ENCODE measurements at places on chromosomes 12 and 14. TPM values are rescaled to one million over a fixed set of nuclear protein-coding genes. Genes with fewer than 3 reads are reported as not detected.
A peak's percentile ranks its signal among the peaks of the same experiment; 100 is the strongest.

DNA sequence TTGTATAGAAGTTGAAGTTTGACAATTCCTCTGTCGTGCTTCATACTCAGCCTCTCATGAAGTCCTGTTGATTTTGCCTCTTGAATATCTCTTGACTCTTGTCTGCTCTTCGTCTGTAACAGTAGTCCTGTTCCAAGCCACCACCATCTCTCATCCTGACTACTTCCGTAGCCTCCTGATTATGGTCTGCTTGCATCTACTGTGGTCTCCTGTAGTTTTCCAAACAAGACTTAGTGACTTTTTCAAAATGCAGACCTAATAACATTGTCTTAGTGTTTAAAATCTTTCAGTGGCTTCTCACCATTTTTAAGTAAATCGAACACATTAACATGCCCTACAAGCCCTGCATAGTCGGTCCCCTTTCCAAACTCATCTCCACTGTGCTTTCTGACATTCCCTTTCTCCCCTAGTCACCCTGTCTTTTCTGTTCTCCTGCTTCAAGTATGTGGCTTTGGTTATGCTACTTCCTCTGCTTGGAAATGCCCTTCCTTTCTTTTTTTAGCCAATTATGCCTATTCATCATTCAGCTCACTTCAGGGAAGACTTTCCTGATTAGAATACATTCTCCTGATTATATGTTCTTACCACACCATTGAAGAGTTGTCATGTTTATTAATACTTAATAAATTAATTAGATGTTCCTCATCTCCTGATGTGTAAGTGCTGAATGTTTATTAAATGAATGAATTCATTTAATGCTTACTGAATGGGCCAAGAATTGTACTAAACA lies 2.0 kb downstream of the SCYL2 start:
- no peaks in the 10 kb centered on the region for H3K27me3 ChIP-seq
- H3K4me3 ChIP-seq, result no peak overlapping the region
- H3K4me1 ChIP-seq, result peaks cover 23% of the 10 kb centered on the region
- no peaks in the 10 kb centered on the region for H3K36me3 ChIP-seq
- H3K27ac ChIP-seq, result no peak overlapping the region
- peak; percentile 6 for DNase-seq

Gene GPR135
- total RNA-seq, result 4.7 TPM

GRCh38 chr14:24908592-24909236 lies 141.2 kb downstream of the STXBP6 start:
- H3K27ac ChIP-seq, result no peak overlapping the region
- H3K36me3 ChIP-seq, result no peaks in the 10 kb centered on the region
- no peak for DNase-seq
- no peak overlapping the region for H3K4me3 ChIP-seq

GRCh38 chr14:93962701-93963601 lies 13.4 kb downstream of the ASB2 start:
- peak overlapping the region; percentile 91 for H3K27ac ChIP-seq
- H3K36me3 ChIP-seq, result no peaks in the 10 kb centered on the region
- no peaks in the 10 kb centered on the region for H3K27me3 ChIP-seq
- H3K4me1 ChIP-seq, result peaks cover 86% of the 10 kb centered on the region
- DNase-seq, result peak; percentile 87

Gene OASL
- 1.1 TPM for total RNA-seq

- H3K4me1 ChIP-seq, result peaks cover 26% of the 10 kb centered on the region
- no peaks in the 10 kb centered on the region for H3K27me3 ChIP-seq
- DNase-seq, result peak; percentile 52
- H3K4me3 ChIP-seq, result peak overlapping the region; percentile 30
These were observed 89.6 kb downstream of the SCARB1 start for GRCh38 chr12:124774054-124774461.

GRCh38 chr12:2485681-2486080 lies 309.1 kb upstream of the FKBP4 start:
- no peak overlapping the region for H3K4me3 ChIP-seq
- DNase-seq, result no peak
- no peaks in the 10 kb centered on the region for H3K4me1 ChIP-seq
- no peak overlapping the region for H3K27ac ChIP-seq
